ENCODE measurements at places on chromosomes 13 and 19.

DNA sequence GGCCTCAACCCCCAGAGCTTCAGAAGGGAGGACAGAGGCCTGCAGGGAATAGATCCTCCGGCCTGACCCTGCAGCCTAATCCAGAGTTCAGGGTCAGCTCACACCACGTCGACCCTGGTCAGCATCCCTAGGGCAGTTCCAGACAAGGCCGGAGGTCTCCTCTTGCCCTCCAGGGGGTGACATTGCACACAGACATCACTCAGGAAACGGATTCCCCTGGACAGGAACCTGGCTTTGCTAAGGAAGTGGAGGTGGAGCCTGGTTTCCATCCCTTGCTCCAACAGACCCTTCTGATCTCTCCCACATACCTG is 969 bp upstream of the CEACAM5 start:
- DNase-seq: no peak

DNA sequence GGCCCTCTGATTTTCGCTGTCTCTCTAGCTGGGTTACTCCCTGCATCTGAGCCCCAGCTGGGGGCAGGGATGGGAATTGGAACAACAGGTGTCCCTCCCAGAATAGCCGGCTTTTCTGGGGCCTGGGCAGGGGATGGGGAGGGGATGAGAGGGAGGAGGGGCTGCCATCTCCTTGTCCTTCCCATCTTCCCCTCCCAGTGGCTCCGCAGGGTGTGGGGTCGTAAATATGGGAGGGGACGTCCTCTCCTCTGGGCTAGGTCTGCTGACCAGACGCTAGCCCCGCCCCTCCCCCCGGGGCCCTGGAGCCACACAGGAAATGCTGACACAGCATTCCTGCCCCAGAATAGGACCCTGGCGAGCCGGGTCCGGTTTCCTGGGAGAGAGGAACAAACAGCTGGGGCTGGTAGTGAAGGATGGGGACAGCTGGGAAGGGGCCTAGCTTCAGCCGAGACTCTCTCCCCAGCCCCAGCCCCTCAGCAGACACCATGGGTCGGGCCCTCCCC is 1.1 kb downstream of the RYR1 start:
- no peak for DNase-seq

GRCh38 chr13:36084131-36084530 is 47.1 kb downstream of the DCLK1 start:
- DNase-seq: no peak

GRCh38 chr13:104296286-104296685 is 1230.1 kb upstream of the SLC10A2 start:
- no peak for DNase-seq

DNA sequence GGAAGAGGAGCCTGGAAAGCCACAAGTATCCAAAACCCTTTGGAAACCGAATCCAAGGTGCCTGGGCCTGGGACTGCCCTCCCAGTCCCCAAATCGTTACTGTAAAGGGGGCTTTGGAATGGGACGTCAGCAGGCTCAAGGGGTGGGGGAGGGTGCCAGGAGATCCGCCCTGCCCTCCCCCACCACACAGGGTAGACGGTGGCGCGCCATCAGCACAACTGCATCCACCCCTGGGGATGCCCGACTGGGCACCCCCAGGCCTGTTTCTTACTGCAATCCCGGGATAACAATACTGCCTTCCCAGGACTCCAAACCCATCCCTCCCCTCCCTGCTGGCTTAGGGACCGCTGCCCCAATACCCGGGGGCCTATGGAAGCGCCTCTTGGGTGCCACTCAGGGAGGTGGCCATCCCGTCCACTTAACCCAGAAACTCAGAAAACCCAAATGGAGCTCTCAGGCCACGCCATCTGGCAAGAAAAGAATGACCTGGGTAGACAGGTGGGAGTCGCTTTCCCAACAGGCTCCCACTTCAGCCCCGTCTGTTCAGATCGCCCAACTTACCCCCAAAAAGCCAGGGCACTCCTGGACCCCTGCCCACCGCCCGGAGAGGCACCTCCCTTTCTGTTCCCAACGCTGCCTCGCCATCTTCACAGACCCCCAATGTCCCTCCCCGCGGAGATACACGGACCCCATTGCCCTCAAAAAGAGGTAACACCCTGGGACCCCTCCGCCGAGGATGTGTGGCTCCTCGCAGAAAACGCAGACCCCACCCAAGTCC is 2.4 kb downstream of the KLF16 start:
- DNase-seq: no peak

DNA sequence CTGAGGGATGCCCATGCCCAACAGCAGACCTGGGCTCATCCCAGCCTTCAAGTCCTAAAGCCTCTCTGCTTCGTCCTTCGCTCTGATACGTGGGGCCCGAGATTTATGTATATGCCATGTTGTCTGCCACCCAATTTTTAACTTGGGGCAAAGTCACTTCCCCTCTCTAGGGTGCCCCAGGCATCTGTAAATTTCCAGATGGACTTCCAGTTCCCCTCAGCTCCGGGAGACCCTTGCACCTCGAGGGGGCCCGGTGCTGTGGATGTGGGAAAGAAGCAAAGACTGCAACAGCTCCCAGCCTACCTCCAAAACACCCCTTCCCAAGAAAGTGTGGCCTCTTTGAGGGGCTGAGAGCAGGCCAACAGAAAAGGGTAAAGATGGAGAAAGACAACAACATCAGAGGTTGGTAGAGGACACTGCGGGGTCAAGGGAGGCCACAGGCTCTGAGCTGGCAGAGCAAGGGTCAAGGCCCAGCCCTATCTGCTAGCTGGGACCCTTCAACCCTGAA is 97.4 kb downstream of the STK24 start:
- no peak for DNase-seq

DNA sequence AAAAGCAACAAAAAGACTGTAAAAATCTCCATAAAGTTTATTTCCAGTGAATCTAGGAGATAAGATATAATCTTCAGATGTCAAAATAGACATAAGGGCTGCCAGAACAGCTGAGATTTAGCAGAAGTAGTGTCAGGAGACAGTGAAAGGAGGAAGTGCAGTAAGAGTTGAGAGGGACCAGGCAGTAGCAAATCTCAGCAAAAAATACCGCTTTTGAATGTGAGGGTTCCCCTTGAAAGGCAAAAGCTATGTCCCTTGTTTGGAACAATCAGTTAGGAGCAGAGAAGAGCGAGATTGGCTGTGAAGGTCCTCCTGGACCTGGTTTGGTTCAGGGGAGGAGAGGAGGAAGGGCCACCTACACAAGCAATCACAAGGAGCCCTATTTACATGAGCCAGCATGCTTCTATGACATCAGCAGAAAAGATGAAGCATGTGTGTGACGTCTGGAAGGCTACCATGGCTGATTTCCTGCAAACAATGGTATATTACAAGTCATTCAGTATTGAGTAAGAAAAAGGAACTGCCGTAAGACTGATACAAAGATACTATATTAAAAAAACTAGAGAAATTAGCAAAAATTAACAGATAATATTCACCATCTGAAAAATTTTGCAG is 98.9 kb upstream of the SIAH3 start:
- no peak for DNase-seq

Measured in NCI-H526 treated with DMSO at 0.1 percent for 48 hours (cell line).